ENCODE measurements at places on chromosomes 5 and 9.

DNA sequence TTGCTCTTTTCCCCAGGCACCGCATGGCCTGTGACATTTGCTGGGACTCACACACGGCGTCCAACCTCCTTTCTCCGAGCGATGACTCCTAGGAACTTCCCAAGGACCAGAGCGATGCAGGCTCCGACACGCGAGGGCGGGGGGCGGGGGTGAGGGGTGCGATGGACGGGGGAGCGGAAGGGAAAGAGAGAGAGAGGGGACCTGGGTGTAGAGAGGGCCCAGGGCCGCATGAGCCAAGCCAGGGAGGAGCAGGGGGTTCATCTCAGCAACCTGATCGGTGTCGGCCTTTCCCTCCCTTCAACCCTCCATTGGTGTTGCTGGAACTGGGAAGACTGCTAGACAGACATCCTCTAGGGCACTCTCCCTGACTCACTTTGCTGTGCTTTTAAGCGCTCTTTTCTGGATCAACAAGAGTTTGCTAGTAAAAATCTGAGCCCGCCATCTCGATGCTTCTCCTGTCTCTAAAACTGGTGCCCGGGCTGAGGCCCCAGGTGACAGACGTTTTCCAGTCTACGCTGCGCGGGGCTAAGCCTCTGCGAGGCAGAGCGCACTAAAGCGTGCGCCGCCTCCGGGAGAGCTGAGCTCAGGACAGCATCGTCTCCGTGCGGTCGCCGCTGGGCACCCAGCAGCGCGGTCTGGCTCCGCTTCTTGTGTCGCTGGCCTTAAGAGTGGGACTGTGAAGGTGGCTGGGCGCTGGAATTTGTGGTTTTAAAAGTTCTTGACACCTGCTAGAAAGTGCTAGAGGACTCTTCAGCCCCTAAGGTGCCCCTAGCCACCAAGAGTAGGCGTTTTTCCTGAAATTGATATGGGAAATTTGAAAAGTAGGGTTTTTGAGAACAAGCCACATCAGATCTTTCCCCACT is 1.0 kb upstream of the TSLP start:
- DNase-seq: no peak

- no peak for DNase-seq
Measured at GRCh38 chr5:1753490-1753889, 46.1 kb downstream of the MRPL36 start.

- no peak for DNase-seq
Measured at GRCh38 chr5:61332358-61332749, 296 bp downstream of the ZSWIM6 start.

DNA sequence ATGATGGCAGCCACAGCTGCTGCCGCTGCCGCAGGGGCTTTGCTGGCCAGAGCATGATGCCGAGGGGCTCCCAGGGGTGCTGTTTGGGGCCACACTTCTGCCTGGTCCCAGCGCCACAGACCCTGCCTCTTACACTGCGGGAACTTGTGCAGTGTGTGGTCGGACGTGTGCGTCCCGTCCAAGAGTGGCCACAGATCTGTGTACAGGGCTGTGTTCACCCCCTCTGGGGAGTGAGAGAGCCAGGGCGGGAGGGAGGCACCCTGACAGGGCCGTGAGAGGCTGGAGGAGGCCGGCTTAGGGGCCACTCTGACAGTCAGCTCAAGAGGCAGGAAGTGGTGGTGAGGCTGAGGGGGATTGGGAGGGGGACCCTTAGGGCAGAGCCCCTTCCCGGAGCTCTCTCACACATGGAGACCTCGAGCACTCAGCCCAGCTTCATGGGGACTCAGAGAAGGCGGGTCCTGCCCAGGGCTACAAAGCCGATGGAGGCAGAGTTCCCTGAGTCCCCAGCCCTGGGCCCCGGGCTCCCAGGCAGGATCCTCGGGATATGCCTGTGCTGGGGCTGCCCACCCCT is 13.1 kb upstream of the CARD19 start:
- no peak for DNase-seq
